ENCODE measurements at places on chromosomes 2 and 18.

DNA sequence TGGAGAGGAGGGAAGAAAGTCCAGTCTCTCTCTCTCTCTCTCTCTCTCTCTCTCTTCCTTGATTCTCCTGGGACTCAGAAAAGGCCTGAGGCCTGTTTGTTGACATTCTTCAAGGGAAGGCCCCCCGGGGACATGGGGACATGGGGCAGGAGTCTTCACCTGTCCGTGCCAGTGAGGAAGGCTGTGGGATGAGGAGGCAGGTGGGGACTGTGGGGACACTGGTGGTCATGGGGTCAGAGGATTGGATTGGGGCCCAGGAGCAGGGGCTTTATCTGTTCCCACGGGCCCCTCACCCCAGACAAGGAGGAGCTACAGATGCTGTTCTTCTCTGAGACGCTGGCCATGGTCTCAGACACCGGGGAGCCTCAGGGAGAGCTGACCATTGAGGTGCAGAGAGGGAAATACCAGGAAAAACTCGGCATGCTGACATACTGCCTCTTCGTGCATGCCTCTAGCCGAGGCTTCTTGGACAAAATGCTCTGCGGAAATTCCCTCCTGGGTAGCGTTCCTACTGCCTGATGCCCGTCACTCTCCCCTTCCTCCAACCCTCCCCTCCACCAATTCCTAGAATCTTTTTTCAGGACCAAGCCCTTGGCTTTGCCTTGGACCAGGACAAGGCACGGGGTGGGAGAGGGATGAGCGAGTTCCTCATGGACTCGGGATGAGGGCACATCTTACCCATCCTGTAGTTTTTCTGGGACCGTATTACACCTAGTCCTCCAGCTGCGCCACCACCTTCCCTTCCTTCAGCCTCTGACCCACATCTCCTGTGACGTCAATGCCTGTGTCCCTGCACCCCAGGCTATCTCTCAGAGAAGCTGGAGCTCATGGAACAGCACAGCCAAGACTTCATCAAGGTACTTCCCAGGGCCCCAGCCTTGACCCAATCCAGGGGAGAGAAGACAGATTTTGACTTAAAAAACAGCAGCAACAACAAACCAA is 850 bp downstream of the CATIP start:
- DNase-seq, result no peak

DNA sequence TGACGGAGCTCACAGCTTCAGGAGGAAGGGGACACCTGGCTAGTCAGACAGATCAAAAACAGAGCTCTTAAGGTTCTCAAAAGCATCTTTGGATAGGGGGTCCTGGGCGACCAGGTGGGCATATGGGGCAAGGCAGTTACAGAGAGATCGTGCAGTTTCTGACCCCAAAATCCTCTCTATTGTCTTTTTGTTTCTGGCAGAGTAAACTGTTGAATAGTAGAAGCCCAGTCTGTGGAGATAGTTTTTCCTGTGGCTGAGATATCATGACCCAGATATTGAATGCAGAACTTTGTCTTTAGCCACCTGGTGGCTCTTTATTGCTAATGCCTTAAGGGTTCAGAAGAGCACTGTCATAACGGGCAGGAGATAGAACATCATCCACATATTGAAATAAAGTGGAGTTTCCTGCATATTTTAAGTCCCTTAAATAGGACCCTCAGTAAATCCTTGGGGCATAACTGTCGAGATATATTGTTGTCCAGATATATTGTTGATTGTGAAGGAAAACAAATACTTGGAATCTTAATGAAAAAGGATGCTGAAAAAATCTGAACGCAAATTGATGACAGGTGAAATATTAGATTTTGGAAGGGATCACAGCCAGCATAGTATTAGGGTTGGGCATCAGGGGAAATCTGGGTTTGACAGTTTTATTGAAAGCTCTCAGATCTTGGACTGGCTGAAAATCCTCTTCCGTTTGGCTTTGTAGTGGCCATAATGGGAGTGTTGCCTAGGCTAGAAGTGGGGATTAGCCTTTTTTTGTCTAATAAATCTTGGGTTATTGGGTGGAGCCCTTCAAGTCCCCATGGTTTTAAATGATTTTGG is 14.1 kb upstream of the ZDBF2 start:
- DNase-seq, result no peak

GRCh38 chr2:1394709-1395408 is 18.4 kb upstream of the TPO start:
- no peak for DNase-seq

DNA sequence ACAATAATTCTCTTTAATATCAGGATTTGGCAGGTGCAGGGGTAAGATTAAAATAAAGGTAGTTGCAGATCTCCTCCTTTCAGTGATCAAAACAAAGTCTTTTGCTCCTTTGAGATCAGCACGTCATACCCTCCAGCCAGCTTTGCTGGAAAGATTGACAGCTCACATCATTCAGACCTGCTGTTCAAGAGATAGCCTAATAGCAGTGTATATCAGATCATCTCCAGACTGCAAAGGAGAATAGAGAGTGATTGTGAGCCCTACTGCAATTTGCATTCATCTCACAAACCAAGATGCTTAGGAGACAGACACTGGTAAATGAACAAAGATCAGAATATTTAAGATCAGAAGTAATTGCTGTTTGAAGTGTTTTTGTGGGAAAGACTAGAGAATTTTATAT is 135.8 kb upstream of the DSEL start:
- no peak for DNase-seq

DNA sequence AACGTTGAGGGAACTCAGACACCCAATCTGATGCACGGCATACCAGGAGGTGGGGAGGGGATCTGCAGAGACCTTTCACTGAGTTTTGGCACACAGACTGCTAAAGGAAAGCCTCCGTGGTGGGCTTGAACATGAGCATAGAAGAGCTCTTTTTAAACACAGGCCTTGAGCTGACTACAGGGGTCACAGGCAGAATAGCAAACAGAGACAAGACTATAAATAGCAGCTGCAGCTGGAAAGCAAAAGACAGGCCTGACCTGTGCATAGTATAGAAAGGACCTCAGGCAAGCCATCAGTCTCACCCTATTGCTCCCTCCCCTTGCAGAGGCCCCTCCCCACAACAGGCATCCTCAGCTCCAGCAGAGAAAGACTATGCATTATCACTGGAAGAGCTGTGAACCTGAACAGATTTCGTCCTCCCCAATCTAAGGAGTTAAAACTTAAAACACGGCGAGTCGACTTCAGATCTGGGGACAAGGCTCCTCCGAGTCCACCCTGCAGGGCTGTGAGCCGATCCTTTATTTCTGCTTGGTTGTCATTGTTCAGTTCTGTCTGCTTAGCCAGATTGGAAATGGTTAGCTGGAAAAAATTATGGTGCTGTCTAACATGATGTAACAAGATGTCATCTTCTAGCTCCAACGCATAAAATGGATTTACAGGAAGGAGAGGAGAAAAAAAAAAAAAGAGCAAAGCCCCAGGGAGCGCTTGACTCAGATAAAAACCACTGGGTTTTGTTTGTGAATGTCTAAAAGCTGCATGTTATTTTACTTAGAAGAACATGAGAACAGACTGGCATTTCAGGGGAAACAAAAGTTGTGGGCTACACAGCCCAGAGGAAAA is 25.2 kb upstream of the LCLAT1 start:
- DNase-seq, result peak; percentile 20

Measured in CD4-positive, alpha-beta T cell treated with Interleukin-10 for 1 hour (primary cell).